ENCODE measurements at places on chromosomes 6 and 20.
A peak's percentile ranks its signal among the peaks of the same experiment; 100 is the strongest.

DNA sequence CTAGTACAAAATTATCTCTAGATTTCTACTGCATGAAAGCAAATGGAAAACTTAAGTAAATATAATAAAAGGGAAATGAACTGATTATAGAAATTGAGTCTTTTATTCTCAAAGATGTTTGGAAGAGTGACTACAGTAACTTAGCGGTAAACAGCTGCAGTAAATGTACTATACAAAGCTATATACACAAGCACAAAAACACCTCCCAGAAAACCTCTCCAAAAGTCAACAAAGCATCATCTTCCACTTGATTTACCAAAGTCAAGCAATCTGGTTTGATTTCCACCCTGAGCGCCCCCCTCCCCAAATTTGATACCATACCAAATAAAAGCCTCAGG is 142.1 kb upstream of the SHLD1 start:
- no peaks in the 10 kb centered on the region for H3K27me3 ChIP-seq
- H3K4me1 ChIP-seq, result peaks cover 14% of the 10 kb centered on the region
- H3K36me3 ChIP-seq, result peaks cover 13% of the 10 kb centered on the region
- peak; percentile 32 for DNase-seq
- H3K27ac ChIP-seq, result 0 out of 2 replicates have a peak overlapping the region, but pooled peaks have one; percentile 0

- DNase-seq, result no peak
- no peak overlapping the region for H3K4me3 ChIP-seq
- no peaks in the 10 kb centered on the region for H3K27me3 ChIP-seq
- H3K27ac ChIP-seq, result peak overlapping the region; percentile 57
- peaks cover 54% of the 10 kb centered on the region for H3K36me3 ChIP-seq
- peaks cover 5% of the 10 kb centered on the region for H3K4me1 ChIP-seq
Observed at GRCh38 chr6:85468326-85468725, 18.4 kb downstream of the NT5E start.

GRCh38 chr6:145489583-145489982 is 245.7 kb downstream of the EPM2A start:
- no peaks in the 10 kb centered on the region for H3K36me3 ChIP-seq
- no peaks in the 10 kb centered on the region for H3K27me3 ChIP-seq
- H3K4me1 ChIP-seq, result no peaks in the 10 kb centered on the region
- H3K27ac ChIP-seq, result no peak overlapping the region

DNA sequence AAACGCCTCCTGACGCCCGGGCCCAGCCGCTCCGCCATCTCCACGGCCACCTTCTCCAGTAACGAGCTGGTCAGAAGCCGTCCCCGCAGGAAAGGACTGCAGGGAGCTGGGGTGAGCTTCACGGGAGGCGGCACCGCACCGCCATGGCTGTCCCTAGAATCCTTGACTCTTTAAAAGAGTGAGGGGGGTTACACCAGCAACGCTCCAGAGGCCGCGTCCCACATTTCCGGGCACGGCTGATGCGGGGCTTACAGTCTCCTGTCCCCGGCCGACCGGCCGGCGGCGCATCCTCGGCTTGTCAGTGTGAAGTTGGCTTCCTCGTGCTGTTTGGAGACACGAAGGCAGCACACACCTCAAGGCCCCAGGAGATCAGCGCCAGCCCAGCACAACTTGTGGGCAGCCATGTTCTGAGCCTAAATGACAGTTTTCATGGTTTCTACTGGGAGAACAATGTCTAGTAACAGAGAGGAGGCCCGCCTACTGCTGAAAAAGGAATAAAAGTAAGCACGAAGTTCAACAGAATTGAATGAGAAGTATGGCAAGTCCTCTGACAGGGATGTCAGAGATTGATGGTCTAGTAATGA is 30.4 kb downstream of the SLC2A4RG start:
- no peak overlapping the region for H3K4me3 ChIP-seq
- no peak for DNase-seq
- H3K27me3 ChIP-seq, result no peaks in the 10 kb centered on the region
- no peaks in the 10 kb centered on the region for H3K36me3 ChIP-seq
- H3K4me1 ChIP-seq, result no peaks in the 10 kb centered on the region

DNA sequence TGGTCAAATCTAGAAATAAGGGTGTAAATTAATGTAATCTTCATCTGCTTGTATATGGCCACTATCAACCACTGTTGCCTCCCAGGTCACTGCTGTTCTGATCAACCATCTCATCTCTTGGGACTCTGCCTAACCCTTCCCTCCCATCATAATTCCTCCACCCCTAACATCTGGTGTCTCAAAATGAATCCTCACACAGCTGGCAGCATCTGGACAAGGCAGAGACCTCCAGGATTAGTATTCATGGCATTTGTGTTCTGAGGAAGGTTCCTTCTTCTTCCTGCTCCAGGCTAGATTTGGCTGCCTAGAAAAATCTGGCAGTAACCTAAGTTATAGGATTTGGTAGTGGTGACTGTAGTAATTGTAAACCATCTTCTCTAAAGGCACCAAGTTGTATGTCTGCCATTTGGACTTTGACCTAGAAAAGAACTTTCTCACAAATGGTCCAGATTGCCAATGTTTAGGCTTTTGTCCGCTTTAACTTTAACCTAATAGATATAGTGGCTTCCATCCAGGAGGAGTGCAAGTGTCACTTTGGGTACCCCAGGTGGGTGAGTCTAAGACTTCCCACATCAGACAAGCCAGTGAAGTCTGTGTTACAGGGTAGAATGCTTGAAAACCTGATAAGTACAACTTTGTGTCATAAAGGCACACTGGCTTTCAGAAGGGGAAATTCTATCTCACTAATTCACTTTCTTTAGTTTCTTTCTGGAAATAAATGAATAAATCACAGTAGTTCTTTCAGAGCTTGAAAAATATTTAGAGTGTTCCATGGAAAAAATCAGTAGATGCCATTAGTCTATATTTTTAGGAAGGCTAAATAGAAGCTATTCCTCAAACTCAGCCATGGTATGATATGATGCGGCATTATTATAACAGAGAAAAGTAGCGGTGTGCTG is 3.0 kb upstream of the PHACTR2 start:
- no peak overlapping the region for H3K4me3 ChIP-seq
- no peaks in the 10 kb centered on the region for H3K27me3 ChIP-seq
- no peak for DNase-seq
- H3K27ac ChIP-seq, result peak overlapping the region; percentile 74

DNA sequence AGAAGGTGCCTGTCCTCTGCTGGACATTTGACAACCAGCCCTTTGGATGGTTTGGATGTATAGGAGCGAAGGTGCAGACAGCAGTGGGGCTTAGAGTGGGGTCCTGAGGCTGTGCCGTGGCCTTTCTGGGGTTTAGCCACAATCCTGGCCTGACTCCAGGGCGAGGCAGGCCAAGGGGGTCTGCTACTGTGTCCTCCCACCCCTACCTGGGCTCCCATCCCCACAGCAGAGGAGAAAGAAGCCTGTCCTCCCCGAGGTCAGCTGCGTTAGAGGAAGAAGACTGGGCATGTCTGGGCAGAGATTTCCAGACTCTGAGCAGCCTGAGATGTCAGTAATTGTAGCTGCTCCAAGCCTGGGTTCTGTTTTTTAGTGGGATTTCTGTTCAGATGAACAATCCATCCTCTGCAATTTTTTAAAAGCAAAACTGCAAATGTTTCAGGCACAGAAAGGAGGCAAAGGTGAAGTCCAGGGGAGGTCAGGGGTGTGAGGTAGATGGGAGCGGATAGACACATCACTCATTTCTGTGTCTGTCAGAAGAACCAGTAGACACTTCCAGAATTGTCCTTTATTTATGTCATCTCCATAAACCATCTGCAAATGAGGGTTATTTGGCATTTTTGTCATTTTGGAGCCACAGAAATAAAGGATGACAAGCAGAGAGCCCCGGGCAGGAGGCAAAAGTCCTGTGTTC is 1.3 kb upstream of the CDKN1A start:
- peak; percentile 41 for DNase-seq
- peaks cover 3% of the 10 kb centered on the region for H3K36me3 ChIP-seq
- H3K27me3 ChIP-seq, result no peaks in the 10 kb centered on the region

- DNase-seq, result peak; percentile 80
- no peak overlapping the region for H3K4me3 ChIP-seq
- no peaks in the 10 kb centered on the region for H3K27me3 ChIP-seq
- H3K27ac ChIP-seq, result no peak overlapping the region
- H3K4me1 ChIP-seq, result no peaks in the 10 kb centered on the region
Observed at GRCh38 chr20:32902456-32903420, 44.0 kb downstream of the EFCAB8 start.

- no peak overlapping the region for H3K4me3 ChIP-seq
- H3K4me1 ChIP-seq, result no peaks in the 10 kb centered on the region
- H3K36me3 ChIP-seq, result no peaks in the 10 kb centered on the region
- no peaks in the 10 kb centered on the region for H3K27me3 ChIP-seq
Observed at GRCh38 chr6:168208854-168209253, 110.7 kb downstream of the DACT2 start.

DNA sequence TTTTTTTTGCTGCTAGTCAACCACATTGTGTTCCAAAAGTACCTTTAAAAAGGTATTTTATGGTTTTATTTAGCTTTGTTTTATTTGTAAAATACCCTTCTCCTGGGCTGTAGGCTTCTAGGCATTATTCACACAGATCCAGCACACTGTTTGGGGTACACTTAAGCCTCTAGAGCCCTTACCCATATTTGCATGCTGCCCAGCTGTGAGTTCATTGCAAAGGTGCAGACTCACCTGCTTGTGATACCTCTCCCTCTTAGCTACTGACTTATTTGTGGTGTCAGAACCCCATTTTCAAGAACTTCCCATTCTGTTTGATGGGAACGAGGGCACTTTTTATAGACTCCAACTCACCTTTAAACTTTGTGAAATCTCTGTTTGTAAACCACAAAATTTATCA is 69.8 kb downstream of the RIN2 start:
- H3K27me3 ChIP-seq, result no peaks in the 10 kb centered on the region
- no peak for DNase-seq
- no peak overlapping the region for H3K4me3 ChIP-seq
- H3K4me1 ChIP-seq, result peaks cover 14% of the 10 kb centered on the region

DNA sequence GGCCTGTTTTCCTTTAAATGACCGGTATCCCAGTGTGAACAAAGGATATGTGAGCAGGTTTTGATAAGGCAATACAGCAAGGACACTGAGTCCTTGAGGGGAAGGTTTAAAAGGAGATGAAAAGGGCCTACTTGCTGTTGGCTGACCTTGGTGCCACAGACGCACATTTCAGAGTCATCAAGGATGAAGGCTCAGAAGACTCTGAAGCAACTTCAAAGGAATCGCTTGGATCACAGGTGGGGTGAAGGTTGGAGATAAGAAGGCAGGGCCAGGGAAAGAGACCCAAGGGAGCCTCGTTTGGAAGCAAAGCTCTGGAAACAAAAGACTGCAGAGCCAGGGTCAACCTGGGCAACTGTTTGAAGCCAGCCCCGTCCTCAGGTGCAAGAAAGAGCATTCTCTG is 30.1 kb upstream of the PNPLA1 start:
- H3K4me3 ChIP-seq, result no peak overlapping the region
- H3K27me3 ChIP-seq, result no peaks in the 10 kb centered on the region
- H3K36me3 ChIP-seq, result no peaks in the 10 kb centered on the region
- no peak for DNase-seq
- H3K27ac ChIP-seq, result no peak overlapping the region

DNA sequence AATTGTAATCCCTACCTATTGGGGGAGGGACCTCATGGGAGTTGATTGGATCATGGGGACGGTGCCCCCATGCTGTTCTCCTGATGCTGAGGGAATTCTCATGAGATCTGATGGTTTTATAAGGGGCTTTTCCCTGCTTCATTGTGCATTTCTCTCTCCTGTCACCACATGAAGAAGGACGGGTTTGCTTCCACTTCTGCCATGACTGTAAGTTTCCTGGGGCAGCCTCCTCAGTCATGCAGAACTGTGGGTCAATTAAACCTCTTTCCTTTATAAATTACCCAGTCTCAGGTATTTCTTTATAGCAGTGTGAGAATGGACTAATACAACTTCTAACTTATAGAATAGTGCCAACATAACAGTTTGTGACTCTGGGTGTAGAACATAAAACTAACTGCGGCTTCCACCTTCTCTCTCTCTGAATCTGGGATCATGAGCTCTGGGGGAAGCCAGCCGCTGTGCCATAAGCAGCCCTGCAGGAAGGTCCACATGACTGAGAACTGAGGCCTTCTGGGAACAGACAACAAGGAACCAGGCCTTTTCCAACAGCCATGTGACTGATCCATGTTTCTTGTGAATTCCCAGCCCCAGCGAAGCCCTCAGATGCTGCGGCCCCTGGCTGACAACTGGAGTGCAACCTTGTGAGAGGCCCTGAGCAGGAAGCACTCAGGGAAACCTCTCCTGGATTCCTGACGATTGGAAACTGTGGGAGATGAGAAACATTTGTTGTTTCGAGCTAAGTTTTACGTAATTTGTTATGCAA is 3.4 kb upstream of the HLA-A start:
- no peaks in the 10 kb centered on the region for H3K36me3 ChIP-seq
- H3K27ac ChIP-seq, result no peak overlapping the region
- H3K27me3 ChIP-seq, result no peaks in the 10 kb centered on the region
- H3K4me3 ChIP-seq, result no peak overlapping the region
- DNase-seq, result no peak
- H3K4me1 ChIP-seq, result no peaks in the 10 kb centered on the region

DNA sequence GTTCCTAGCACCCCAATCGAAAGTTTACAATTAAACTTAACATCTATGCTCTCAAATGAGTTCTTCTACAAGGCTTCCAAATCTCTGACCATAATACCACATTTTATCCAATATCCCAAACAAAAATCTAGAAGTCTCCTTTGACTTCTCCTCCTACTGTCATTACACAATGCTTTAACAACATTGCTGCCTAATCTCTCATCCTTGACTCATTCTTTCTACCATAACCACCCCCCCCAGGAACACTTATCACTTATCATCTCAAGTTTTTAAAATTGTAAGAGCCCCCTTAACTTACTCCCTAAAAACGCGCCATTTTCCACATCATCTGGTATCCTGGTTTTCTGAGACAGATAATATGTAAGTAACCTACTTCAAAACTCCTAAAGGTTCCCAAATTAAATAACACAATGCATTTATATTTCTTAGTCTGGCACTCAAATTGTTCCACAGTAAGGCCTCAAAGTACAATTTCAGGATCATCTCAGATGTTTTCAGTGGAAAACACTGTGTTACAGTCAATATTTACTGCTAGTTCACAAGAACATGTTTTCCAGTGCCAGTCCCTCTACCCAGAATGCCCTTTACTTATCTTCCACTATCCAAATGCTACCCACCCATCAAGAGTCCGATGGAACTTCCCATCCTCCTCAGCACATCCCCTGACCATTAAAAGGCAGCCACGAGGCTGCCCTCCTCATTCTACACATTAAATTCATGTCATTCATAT is 308.2 kb upstream of the THEMIS start:
- DNase-seq, result no peak
- H3K4me3 ChIP-seq, result no peak overlapping the region
- H3K27ac ChIP-seq, result no peak overlapping the region
- H3K4me1 ChIP-seq, result no peaks in the 10 kb centered on the region

GRCh38 chr20:33859157-33859695 is 48.1 kb downstream of the CHMP4B start:
- no peak overlapping the region for H3K27ac ChIP-seq
- no peaks in the 10 kb centered on the region for H3K36me3 ChIP-seq
- no peak overlapping the region for H3K4me3 ChIP-seq
- H3K27me3 ChIP-seq, result no peaks in the 10 kb centered on the region
- H3K4me1 ChIP-seq, result no peaks in the 10 kb centered on the region
- no peak for DNase-seq

GRCh38 chr6:65707126-65707826 is at the start of gene EYS:
Gene EYS, minus strand, starts transcription at chr6:65707226. Its CDS starts 211,816 bp downstream, at chr6:65495410.
- peak; percentile 7 for DNase-seq
- H3K36me3 ChIP-seq, result no peaks in the 10 kb centered on the region
- H3K4me1 ChIP-seq, result no peaks in the 10 kb centered on the region
- H3K4me3 ChIP-seq, result no peak within 1 kb of the TSS
- no peaks in the 10 kb centered on the region for H3K27me3 ChIP-seq
